ENCODE measurements at places on chromosomes 12 and 14. TPM values are rescaled to one million over a fixed set of nuclear protein-coding genes. Genes with fewer than 3 reads are reported as not detected.
A peak's percentile ranks its signal among the peaks of the same experiment; 100 is the strongest.

The CCDC197 gene
- total RNA-seq: not detected

The KLHDC1 gene
- total RNA-seq: 7.5 TPM

The FAM90A1 gene
- total RNA-seq: not detected

The OR4E2 gene
- not detected for total RNA-seq

The SIX6 gene
- not detected for total RNA-seq

The SLC6A12 gene
- 2.1 TPM for total RNA-seq

- no peaks in the 10 kb centered on the region for H3K27me3 ChIP-seq
- no peak for DNase-seq
- H3K4me1 ChIP-seq: peaks cover 26% of the 10 kb centered on the region
- H3K4me3 ChIP-seq: no peak overlapping the region
- no peaks in the 10 kb centered on the region for H3K36me3 ChIP-seq
- H3K27ac ChIP-seq: no peak overlapping the region
Measured at GRCh38 chr14:57392830-57393229, 2.4 kb downstream of the NAA30 start.

DNA sequence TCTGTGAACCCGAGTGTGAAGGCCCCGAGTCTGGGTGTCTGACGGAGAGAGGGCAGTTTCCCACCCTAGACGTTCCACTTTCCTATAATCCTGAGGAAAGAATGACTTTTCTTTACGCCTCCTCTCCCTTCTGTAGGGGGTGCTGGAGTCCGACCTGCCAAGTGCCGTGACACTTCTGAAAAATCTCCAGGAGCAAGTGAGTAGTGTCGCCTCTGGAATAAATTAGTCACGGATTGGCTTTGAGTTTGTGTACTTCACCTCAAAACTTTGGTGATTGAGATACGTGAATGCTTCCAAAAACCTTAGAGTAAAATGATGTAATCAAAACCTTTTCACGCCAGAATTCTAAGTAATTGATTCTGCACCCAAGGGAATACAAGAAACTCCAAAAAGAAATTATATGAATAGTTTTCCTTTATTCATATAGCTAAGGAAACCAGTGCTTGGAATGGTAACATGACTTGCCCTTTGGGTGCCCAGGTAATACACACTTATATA is 452 bp downstream of the NGDN start:
- H3K36me3 ChIP-seq: peaks cover under 1% of the 10 kb centered on the region
- no peaks in the 10 kb centered on the region for H3K27me3 ChIP-seq
- peak overlapping the region; percentile 85 for H3K27ac ChIP-seq
- DNase-seq: no peak
- H3K4me3 ChIP-seq: peak overlapping the region; percentile 84
- H3K4me1 ChIP-seq: peaks cover 6% of the 10 kb centered on the region

- H3K27ac ChIP-seq: no peak overlapping the region
- H3K36me3 ChIP-seq: no peaks in the 10 kb centered on the region
- DNase-seq: no peak
- no peaks in the 10 kb centered on the region for H3K4me1 ChIP-seq
- no peak overlapping the region for H3K4me3 ChIP-seq
- H3K27me3 ChIP-seq: no peaks in the 10 kb centered on the region
Measured at GRCh38 chr12:23001487-23001886, 376.5 kb downstream of the ETNK1 start.

GRCh38 chr12:42235426-42235825 is 2.6 kb downstream of the YAF2 start:
- no peak overlapping the region for H3K4me3 ChIP-seq
- no peaks in the 10 kb centered on the region for H3K36me3 ChIP-seq
- H3K27me3 ChIP-seq: no peaks in the 10 kb centered on the region
- no peak for DNase-seq
- peaks cover 44% of the 10 kb centered on the region for H3K4me1 ChIP-seq
- peak overlapping the region; percentile 97 for H3K27ac ChIP-seq

GRCh38 chr12:92342574-92342973 is 196.9 kb upstream of the BTG1 start:
- no peak overlapping the region for H3K4me3 ChIP-seq
- no peak overlapping the region for H3K27ac ChIP-seq
- no peaks in the 10 kb centered on the region for H3K4me1 ChIP-seq
- H3K27me3 ChIP-seq: no peaks in the 10 kb centered on the region
- no peak for DNase-seq

- peak; percentile 41 for DNase-seq
- H3K36me3 ChIP-seq: no peaks in the 10 kb centered on the region
Measured at GRCh38 chr12:95820096-95820703, 29.6 kb upstream of the NTN4 start.

GRCh38 chr14:75381642-75382041 is 46.2 kb upstream of the JDP2 start:
- H3K4me1 ChIP-seq: no peaks in the 10 kb centered on the region
- no peak overlapping the region for H3K27ac ChIP-seq
- DNase-seq: no peak
- no peak overlapping the region for H3K4me3 ChIP-seq
- H3K36me3 ChIP-seq: no peaks in the 10 kb centered on the region
- no peaks in the 10 kb centered on the region for H3K27me3 ChIP-seq

DNA sequence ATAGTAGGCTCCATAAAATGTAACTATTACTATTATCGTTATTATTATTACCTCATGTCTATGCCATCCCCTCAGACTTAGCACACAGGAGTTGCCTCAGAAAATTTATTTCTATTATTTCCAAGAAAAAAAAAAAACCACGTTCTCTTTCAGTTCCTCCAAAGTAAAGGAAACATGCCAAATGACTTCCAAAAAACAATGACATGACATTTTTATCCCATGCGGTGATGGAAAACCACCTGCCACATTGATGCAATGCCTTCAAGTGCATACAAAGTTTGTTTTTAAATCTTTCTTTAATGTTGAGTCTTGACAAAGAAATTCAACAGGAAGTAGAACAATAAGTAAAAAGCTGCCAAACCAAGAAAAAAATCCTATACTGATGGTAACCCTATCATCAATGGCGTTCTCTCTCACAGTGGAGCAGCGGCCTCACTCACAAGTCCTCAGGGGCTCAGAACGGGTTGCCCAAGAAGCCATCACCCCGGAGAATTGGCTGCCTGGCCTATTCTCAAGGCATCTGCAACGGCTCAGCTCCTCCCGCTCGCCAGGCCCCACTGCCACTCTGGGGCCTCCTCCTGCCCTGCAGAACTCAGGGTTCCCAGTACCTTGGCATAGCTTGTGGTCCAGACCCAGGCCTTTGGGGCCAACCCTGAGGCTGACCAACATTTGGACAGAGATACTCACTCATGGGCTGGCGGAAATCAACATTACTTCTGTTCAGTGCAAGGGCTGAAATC is 51.9 kb downstream of the SERPINA3 start:
- H3K4me1 ChIP-seq: no peaks in the 10 kb centered on the region
- DNase-seq: no peak
- H3K27me3 ChIP-seq: peaks cover 3% of the 10 kb centered on the region

GRCh38 chr12:82740129-82741000 is 53.7 kb downstream of the TMTC2 start:
- H3K4me1 ChIP-seq: peaks cover 5% of the 10 kb centered on the region
- H3K27me3 ChIP-seq: no peaks in the 10 kb centered on the region
- no peaks in the 10 kb centered on the region for H3K36me3 ChIP-seq
- H3K27ac ChIP-seq: no peak overlapping the region

DNA sequence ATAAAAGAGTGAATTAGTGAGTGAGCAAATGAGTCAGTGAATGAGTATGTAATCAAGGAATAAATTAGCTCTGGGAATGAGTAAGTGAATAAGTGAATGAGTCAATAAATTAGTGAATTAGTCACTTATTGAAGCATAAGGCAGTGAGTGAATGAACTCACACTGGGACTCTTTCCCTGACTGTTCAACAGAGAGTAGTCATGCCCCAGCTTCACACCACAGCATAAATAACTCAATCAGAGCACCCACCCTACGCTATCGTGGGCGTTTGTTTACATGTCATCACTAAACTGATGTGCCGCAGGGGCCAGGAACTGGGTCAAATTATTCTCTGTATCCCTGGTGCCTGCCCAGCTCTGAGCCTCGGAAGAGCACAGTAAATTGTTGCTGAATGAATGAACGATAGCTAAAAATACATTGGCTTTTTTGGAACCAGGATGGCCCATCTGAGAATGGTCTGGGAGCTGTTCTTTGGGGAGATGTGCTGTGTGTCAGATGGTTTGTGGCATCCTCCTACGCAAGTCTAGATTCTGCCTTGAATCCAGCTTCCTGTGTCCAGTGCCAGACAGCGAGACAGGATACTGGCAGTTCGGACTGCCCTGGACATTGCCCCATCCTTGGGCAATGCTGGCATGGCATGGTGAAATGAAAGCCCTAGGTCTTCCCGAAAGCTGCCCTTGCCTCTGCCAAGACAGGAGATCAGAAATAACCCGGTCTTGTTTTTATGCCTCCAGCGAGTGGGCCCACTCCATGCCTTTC is 98.0 kb upstream of the RTL1 start:
- H3K36me3 ChIP-seq: no peaks in the 10 kb centered on the region
- no peaks in the 10 kb centered on the region for H3K27me3 ChIP-seq
- H3K27ac ChIP-seq: no peak overlapping the region
- no peak for DNase-seq
- H3K4me3 ChIP-seq: no peak overlapping the region

GRCh38 chr14:83548061-83548839 is 1981.7 kb upstream of the FLRT2 start:
- no peaks in the 10 kb centered on the region for H3K27me3 ChIP-seq
- H3K4me3 ChIP-seq: no peak overlapping the region
- H3K4me1 ChIP-seq: no peaks in the 10 kb centered on the region

- no peaks in the 10 kb centered on the region for H3K4me1 ChIP-seq
- DNase-seq: no peak
- H3K36me3 ChIP-seq: no peaks in the 10 kb centered on the region
- H3K27ac ChIP-seq: no peak overlapping the region
- H3K4me3 ChIP-seq: no peak overlapping the region
Measured at GRCh38 chr12:24480766-24481449, 468.0 kb downstream of the BCAT1 start.

DNA sequence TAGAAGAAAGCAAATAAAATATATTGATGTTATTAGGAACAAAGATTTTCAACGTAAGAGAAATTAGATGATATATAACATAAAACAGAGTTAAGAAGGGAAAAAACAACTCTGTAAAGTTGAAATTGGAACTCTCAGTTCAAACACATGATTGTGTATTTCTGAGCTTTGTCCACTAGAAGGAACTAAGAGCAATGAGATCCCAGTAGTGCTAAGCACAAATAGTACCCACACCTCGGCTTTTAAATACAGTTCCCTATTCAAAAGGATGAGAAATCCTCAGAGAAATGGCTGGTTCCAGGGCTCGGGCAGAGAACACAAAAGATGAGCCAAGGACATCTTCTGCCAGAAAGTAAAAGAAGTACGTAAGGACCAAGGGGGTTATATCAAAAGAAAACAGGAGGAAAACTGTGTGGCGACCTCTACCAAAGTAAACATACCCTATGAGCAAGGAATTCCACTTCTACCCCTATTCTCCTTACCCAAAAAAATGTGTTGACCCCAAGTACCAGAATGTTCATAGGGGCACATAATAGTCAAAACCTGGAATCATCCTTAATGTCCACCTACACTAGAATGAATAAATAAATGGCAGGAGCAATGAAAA is 96.6 kb downstream of the SPTSSA start:
- no peak overlapping the region for H3K27ac ChIP-seq
- no peak for DNase-seq
- H3K36me3 ChIP-seq: no peaks in the 10 kb centered on the region
- H3K4me1 ChIP-seq: peaks cover 10% of the 10 kb centered on the region
- H3K27me3 ChIP-seq: no peaks in the 10 kb centered on the region

- H3K36me3 ChIP-seq: no peaks in the 10 kb centered on the region
- no peak overlapping the region for H3K4me3 ChIP-seq
- H3K4me1 ChIP-seq: no peaks in the 10 kb centered on the region
- no peak overlapping the region for H3K27ac ChIP-seq
- no peak for DNase-seq
- H3K27me3 ChIP-seq: no peaks in the 10 kb centered on the region
Measured at GRCh38 chr14:87934185-87934584, 58.8 kb downstream of the GALC start.

DNA sequence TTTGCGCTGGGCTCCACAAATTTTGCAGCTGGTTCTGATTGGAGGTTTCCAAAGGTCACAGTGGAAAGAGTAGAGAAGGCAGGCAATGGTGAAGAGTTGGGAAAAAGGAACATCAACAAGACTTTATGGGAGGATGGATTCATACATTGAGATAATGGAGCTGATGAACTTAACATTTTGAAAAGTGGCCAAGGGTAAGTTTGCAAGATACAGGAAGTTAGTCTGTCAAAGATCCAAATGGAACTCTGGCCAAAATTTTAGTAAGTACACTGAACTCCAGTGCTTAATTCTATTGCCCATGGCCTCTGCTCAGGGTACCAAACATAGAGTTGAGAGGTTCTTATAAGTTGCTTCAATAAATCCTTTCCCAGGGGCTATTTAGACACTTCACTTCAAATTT is 15.6 kb downstream of the CCER1 start:
- no peaks in the 10 kb centered on the region for H3K36me3 ChIP-seq
- DNase-seq: no peak
- H3K27ac ChIP-seq: no peak overlapping the region
- H3K27me3 ChIP-seq: no peaks in the 10 kb centered on the region
- H3K4me1 ChIP-seq: no peaks in the 10 kb centered on the region
- H3K4me3 ChIP-seq: no peak overlapping the region

GRCh38 chr12:9114946-9115345 is 773 bp downstream of the A2M start:
- peak overlapping the region; percentile 13 for H3K4me3 ChIP-seq
- H3K36me3 ChIP-seq: no peaks in the 10 kb centered on the region
- H3K27me3 ChIP-seq: no peaks in the 10 kb centered on the region
- peak overlapping the region; percentile 74 for H3K27ac ChIP-seq
- no peak for DNase-seq
- no peaks in the 10 kb centered on the region for H3K4me1 ChIP-seq

DNA sequence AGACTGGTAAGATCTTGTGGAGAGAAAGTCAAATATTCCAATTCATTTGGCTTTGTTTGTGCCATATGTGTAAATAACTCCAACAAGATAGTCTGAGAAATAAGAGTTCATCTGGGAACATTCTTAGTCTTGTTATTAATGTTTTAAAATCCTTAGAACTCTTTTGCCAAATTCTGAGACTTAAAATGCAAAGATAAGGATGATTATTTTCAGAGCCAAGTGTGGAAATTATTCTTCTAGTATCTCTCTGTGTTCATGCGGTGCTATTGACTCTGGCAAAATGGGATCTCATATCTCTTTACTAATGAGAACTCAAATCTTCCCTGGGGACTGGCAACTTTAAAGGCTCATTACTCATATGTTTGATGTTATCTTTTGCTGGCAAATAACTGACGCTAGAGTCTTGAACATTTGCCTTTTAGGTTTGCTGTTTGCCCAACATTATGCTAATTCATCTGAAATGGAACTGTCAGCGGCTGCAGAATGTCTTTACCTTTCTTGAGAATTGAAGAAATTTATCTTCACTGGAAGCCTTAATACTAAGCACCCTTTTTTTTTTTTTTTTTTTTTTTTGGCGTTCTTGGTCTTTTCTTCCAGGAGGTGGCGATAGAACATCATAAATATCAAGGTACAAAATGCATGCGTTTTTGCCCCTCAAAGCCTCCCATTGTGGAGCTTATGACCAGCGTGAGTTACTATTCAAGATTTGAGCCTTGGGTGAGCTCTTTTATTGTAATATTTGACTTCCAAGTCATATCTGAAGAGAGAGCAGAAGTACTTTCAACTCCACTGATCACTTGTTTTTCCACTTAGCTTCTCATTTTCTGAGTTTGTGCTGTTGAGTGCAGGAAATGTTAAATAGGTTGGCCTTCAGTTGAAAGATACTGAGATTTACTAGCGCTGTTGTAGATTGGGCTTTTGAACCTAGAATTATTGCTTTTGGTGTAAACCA is 86.5 kb downstream of the CAND1 start:
- peaks cover 26% of the 10 kb centered on the region for H3K4me1 ChIP-seq
- no peak for DNase-seq
- no peak overlapping the region for H3K27ac ChIP-seq
